ENCODE measurements at places on chromosomes 2 and 18.

- DNase-seq, result no peak
Measured at GRCh38 chr2:112092286-112093041, 37.4 kb downstream of the TMEM87B start.

DNA sequence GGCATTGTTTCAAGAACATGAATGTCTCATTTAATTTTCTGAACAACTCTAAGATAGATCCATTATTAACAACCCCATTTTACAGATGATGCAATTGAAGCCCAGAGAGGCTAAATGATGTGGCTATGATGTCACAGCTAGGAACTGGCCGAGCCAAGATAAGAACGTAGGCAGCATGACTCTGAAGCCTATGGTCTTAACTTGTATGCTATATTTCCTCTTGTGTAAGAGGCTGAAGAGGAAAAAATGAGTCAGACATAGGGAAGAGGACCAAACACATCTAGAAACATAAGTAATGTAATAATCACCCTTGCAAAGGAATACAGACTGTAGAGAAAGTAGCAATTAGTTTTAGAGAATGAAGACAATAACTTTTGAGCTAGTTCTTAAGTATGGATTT is 416.8 kb downstream of the FIGN start:
- no peak for DNase-seq

DNA sequence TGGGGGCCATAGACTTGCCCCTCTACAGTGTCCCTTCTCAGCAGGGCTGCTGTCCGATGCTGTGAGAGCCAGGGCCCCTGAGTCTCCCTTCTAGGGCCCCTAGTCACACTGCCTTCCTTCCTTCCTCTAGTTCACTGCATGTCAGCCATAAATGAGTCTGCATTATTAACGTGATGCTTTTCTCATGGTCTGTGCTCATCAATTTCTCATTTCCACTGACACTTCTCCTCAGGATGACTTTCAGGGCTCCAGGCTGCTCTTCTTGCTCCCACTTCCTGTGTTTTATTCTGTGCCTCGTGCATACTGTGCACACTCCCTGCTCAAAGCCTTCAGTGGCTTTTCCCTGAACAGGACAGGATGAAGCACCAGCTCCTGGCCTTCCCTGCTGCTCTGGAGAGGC is 146.5 kb downstream of the FAM210A start:
- no peak for DNase-seq

DNA sequence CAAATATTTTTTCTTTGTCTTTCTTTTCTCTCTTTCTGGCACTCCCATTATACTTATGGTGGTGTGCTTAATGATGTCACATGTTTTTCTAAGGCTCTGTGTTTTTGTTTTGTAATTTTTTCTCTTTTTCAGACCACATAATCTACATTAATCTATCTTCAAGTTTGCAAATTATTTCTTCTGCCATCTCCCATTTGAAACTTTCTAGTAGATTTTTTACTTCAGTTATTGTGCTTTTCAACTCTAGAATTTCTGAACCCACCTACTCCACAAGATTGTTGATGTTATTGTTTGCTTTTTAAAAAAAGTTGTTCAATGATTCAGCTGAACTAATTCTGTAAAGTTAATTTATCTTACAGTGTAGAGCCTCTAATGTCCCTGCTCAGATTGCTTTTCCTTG is 121.4 kb downstream of the SCN3A start:
- DNase-seq, result no peak

DNA sequence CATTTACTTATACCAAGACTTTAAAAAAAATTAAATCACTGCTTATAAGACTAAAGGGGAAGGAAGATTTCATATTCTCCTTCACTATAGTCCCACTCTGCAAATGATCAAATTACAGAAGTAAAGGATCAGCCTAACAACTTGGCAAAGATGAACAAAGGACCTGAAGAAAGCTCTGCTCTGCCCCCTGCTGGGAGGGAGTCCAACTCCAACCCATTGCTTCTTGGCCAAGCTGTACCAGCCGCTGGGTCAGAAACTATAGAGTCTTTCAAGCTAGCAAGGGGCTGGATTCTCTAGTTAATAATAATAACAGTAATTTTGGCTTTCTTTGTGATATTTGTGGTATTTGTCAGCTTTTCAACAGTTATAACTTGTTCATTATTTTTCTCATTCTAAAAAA is 927.0 kb upstream of the CRIM1 start:
- DNase-seq, result peak; percentile 56

DNA sequence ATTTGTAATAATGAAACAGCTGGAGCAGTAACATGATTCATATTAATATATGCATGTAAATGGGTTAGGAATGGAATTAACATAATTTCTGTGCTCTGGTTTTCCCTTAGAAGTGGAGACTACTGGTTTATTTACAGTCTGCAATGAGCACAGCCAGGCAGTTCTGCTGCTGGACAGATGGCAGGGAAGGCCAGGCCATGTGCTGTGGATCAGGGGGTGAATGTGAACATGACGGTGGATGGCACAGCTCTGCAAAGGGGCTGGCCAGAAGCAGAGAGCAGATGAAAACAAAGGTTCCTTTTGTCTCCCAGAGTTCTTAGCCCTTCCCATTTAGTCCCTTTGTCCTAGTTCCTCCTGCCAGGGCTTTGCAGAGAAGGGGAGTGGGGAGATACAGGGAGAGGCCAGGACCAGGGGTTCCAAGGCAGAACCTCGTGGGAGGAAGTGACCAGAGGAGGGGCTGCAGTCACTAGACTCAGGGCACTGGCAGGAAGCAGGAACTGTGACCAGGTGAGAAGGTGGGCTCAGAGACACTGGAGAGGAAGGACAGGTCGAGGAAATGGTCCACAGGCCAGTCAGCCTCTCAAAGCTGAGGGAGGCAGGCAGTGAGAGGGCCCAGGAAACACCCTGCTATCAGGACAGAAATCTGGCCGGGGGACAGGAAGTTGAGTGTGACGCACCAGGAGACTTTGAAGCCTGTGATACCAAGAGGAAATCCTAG is 112.9 kb upstream of the ATP8B1 start:
- peak; percentile 60 for DNase-seq

- no peak for DNase-seq
Measured at GRCh38 chr2:216789081-216789480, 70.8 kb downstream of the TNP1 start.

DNA sequence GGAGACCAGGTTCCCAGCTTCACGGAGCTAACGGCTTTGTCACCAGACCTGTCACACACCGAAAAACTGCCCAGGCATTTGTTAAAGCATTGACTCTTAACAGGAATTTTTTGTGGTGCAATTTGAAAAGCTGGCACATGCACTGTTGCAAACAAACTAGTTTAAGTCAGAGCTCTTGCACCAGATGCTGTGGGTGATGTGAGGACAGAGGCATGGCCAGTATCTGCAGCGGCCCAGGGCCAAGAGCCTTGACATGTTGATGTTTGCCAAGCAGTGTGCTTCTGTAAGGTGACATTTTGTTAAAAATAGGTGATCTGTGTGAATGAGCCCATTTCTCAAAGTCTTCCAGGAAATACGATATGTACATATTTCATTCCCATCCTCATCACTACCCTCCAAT is 142.5 kb downstream of the MTCL1 start:
- no peak for DNase-seq

Measured in dorsolateral prefrontal cortex (tissue), 122 donors.